Stimulated activated CD8-positive, alpha-beta memory T cell treated with anti-CD3 and anti-CD28 coated beads, Interleukin-4, amount 100 ng/mL, for 24 hours (primary cell): ENCODE measurements at places on chromosomes 12 and 14.

DNA sequence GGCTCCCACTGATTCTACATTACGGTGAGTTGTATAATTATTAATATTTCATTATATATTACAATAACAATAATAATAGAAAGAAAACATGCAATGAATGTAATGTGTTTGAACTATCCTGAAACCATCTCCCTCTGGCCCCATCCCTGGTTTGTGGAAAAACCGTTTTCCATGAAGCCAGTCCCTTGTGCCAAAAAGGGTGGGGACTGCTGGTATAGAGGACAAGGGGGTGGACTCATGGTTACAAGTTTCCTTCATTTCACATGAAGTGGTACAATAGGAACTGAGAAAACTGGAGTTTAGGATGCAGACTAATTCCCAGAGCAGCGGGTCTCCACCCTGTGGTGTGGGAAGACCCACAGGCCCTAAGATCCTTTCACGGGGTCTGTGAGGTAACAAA, 3.0 kb upstream of the C1RL start:
- DNase-seq, result no peak

DNA sequence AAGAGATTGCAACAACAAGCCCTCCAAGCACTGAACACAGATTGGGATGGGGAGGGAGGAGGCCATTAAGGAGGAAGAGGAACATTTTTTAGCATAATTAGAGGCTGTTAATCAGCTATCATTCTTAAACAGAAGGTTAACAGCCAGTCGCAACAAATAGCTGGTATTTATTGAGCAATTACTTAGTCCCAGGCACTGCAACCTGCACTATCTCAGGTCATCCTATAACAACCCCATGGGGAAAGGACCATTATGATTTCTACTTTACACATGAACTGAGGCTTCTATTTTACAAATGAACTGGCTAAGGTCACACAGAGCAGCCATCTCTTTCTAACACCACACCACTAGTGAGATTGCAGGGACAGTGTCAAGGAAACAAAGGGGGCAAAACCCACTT, 10.4 kb downstream of the RAB35 start:
- no peak for DNase-seq

- no peak for DNase-seq
Measured at GRCh38 chr14:102924632-102925588, 2.4 kb downstream of the AMN start.

DNA sequence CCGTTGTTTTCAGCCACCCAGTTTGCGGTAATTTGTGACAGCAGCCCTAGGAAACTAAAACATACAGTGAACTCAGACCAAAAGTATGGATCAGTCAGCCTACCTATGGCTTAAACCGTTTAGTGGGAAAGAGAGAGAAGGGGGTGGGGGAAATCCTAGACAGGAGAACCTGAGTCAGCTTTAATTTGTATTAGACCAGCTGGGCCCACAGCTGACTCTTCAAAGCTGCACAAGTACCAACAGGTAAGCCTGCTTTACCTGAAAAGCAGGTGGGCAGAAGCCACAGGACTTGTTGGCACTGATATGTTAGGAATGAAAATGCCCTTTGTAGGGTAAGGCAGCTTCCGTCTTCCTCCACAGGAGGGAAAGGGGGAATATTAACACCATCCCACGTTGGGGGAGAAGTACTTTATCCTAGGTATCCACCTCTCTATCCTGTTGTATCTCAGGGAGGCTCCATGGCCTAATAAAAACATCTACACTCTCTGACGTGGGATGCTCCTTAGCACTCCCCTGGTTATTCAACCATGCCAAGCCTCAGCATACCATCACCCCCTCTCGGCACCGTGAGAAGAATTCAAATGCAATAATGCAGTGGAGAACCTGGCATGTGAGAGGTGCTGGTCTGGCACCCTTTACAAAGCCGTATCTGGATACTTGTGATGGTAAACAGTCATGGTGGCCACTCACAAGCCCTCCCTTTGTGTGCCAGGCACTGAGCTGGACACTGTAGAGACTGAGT, 70.3 kb downstream of the STON2 start:
- DNase-seq, result no peak

DNA sequence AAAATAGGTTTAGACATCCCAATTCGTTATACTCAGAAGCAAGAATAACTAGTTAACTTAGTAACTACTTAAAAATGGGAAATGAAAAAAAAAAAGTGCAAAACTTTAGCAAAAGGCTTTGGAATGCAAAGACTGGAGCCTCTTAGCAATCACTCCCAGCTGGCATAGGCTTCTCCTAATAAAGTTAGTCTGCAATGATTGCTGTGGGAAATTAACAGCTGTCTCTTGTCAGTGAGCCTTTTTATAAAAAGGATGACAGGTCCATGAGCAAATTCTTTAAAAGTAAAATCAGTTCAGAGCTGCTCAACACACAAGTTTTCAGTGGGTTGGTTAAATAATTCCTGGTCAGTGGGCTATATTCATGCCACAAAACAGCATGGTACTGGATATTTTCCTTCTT, 7.4 kb upstream of the SYCP3 start:
- no peak for DNase-seq

GRCh38 chr12:106878804-106879203, 76.9 kb upstream of the TMEM263 start:
- DNase-seq, result no peak

DNA sequence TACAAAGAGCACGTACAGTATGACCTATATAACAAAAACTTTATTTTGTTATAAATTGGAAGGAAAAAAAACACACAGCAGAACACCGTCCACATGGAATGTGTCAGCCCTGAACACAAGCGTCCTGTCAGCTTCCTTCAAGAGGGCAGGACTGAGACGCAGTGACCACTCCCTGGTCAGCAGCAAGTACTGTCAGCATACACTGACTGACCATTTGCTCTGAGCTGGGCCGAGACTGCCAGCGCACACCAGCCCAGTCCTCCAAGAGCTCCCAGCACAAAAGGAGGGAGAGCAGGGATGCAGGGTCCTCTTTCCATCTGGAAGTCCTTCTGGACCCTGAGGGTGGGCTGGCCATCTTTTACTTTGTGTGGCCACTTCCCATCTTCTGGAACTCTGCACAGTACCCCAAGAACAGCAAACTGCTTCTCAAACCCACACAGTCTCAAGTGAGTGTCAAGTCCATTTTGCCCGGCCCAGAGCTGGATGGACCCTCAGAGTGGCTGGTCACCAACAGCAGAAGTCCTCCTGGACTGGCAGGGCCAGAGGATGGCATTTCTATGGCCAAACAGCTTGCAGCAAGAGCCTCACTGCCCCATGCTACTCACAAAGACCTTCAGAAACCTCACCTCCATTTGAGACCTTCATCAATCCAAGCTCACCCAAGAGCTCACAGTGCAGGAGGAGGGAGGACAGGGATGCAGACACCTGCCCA, 11.7 kb downstream of the CCDC88C start:
- DNase-seq, result no peak

DNA sequence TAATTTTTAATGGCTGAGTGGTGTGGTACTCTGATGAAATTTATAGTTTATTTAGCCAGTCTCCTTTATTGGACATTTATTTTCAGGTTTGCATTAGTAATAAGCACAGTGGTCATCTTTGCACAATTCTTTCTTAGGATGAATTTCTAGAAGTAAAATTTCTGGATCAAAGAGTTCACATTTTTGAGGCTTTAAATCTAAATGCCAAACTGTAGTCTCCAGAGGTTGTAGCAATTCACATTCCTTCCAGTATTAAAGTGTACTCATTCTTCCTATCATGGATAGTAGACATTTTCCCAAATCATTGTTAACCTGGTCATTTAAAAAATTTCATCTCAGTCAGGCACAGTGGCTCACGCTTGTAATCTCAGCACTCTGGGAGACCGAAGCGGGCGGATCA, 24.8 kb downstream of the SLC39A9 start:
- no peak for DNase-seq

DNA sequence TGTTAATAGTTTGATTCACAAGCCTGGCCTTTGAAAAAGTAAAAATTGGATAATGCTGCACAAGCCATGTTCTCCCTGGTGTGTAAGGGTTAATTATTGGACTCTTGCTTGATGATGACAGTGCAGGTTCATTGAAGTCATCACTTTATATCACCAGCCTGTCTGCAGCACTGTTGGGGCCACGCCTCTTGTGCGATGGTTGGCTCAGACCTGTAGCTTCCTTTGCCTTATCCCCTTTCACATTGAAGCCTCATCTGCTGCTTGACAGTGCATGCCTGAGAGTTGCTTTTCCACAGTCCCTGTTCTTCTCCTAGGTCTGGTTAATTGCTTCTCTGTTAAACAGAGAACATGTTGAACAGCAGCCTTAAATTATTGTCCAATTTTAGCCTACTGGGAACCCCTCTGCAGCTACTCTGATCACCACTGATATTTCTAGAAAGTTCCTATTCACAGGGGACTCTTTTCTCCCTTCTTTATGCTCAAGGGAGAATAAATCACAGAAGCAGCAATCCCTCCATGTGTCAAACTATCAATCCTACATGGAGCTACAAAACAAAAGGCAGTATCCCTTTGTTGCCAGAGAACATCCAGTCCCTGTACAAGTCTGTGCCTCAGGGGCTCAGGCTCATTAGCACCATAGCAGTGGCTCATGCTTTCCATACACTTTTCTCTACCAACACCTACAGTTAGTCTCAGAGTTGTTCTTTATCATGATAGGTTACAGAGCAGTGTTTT, 322.1 kb downstream of the RGS6 start:
- DNase-seq, result no peak

DNA sequence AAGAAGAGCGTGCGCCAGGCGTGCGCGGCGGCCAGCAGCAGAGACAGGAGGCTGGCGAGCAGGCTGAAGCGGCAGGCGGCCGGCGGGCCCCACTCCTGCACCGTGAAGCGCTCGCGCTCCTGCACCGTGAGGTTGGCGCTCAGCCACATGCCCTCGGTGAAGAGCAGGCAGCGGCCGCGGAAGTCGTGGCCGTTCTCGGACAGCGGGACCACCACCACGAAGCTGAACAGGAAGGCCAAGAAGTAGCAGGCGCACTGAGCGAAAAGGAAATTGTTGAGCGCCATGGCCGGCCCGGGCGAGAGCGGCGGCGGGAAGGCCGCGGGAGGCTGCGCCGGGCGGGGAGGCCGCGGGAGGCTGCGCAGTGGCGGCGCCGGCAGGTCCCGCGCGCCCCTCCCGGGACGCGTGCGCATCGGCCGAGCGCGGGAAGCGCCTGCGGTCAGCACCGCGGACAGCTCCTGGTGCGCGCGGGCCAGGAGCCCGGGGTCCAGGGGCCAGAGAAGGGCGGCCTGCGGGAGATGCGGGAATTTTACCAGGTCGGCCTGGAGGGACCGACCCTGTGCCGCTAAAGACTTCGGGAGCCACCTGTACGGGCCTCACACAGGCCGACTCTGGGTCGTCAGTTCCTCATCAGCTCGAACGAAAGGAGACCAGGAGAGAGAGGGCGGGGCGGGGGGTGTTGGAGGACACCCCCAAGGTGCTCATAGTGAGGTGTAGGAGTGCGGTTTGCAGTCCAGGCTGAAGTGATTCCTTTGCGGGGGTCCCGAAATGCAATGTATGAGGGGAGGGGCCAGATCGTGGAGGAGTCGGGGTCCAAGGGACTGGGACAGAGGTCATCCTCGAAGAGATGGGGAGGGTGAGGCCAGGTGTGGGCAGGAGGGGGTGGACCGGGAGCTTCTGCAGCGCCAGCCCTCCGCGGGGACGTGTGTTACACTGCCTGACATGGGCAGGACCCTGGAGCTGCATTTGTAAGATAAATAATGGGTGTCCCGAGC, at the start of gene TMEM179:
Gene TMEM179, minus strand, starts transcription at position 315 of the 992 bp plus-strand sequence. Its CDS starts 31 bp downstream, at position 284.
- DNase-seq, result no peak

DNA sequence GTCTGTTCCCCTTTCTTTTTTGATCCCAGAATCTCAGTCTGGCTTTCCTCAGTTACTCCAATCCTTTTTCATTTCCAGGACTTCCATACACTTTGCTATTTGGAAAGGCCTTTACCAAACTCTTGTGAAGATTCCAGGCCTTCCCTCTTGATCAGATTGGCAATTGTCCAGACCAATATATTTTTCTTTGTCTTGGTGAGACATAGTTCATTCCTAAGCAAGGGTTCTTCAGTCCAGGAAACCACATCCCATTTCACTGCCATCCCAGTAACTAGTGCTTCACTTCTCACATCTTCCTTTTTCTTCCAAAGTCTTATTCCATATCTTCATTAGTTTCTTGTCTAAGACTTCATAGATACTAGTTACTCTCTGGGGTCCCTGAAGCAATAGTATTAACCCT, 2.1 kb upstream of the PTPRQ start:
- DNase-seq, result no peak

GRCh38 chr12:54604436-54604835, 16.0 kb upstream of the PPP1R1A start:
- no peak for DNase-seq

GRCh38 chr12:64600164-64600561, 10.1 kb upstream of the RASSF3 start:
- no peak for DNase-seq

DNA sequence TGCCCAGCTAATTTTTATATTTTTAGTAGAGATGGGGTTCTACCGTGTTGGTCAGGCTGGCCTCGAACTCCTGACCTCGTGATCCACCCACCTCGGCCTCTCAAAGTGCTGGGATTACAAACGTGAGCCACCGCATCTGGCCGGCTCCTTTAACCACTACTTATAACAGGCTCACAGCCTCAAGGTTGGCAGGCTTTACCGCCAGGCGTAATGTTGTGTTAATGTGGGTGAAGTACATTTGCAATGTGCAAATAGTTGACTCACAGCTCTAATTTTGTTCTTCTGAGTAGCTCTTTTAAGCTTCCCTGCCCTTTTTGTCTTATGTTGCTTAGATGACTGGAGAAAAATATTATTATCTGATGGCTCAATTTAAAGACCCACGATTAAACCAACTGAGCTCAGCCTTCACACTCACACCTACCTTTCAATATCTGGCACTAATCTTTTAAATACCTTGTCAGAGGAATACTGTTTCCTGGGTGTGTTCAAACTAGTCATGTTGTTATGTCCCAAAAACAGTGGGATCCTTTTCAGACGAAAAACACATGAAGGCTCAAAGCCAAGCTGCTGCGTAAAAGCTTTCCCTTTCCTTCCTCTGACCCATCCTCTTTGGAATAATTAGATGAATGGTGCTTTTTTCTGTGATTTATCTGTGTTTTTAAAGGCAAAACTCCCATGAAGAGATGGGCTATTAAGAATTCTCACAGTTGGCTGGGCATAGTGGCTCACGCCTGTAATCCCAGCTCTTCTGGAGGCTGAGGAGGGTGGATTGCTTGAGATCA, 57.2 kb upstream of the USP44 start:
- no peak for DNase-seq

DNA sequence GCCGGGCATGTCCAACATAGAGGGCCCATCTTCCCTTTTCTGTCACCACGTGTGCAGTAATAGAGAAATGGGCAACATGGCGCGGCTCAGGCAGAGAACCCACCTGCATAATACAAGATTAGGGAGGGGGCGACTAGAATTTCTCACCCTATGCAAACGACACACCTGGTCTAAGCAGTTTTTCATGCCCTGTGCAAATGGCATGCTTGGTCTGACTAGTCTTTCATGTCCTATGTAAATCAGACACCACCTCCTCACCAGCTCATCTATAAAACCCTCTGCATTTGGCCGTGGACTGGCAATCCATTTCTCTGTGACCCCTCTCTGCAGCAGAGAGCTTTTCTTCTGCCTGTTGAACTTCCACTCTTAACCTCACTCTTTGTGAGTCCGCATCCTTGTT, 180.2 kb upstream of the PZP start:
- no peak for DNase-seq

GRCh38 chr14:47730296-47730695, 54.9 kb upstream of the MDGA2 start:
- no peak for DNase-seq

GRCh38 chr12:95195122-95195521, 22.1 kb downstream of the FGD6 start:
- no peak for DNase-seq
